Karpas-422 (cell line): ENCODE measurements at places on chromosomes 3 and 15.
A peak's percentile ranks its signal among the peaks of the same experiment; 100 is the strongest.

- peak; percentile 59 for DNase-seq
These were observed 47.7 kb downstream of the PXYLP1 start for GRCh38 chr3:141279077-141279967.

DNA sequence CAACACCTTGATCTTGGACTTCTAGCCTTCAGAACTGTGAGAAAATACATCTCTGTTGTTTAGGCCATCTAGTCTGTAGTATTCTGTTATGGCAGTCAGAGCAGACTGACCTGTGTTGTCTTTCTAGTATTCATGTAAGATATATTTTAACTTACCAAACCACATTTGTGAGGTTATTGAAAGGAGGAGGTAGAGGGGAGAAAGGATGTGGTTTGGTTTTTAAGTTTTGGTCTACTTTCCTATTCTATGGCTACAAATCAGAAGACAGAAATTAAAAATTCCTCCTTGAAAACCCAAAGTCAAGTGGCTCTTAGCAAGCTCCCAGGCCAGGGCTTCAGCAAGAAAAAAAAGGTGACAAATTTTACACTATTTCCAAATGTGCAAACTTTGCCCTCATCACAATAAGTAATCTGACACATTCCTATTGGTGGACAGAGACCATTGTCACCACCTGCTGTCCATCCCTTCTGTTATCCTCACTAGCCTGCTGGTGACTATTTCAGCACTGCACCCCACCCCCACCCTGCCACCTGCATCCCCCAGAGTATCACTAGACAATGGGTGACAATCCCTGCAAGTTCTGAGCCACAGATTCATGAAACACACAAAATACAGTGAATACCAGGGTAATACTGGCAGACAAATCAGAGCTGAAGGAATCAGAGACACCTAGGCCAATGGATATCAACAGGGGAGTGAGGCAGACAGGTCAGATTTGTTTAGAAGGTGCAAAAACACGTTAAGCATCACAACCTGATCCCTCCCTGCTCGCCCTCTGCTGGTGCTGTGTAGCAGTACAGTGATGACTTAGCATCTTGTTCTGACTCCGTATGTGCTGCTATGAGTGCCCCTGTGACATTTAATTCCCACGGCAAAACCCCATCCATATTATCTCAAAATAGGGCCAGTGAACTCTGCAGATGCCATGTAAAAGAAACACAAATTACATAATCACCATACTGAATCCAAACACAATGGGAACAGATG, 79.0 kb upstream of the DCLK3 start:
- peak; percentile 60 for DNase-seq

DNA sequence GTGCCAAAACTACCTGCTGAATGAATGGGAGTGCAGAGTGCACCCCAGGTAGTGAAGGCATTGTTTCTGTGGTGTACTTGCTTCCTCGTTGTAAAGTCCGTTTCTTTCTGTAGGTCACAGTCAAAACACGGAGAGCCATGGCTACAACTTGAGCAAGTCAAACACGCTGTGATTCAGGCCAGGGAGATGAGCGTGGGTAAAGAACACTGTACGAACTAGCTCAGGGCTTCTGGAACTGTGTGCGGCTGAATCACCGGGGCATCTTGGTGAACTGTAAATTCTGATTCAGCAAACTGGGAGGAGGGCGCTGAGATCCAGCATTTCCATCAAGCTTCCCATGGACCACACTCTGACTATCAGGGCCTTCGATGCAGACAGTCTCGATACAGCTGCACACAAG, 5.0 kb upstream of the TNK2 start:
- no peak for DNase-seq

DNA sequence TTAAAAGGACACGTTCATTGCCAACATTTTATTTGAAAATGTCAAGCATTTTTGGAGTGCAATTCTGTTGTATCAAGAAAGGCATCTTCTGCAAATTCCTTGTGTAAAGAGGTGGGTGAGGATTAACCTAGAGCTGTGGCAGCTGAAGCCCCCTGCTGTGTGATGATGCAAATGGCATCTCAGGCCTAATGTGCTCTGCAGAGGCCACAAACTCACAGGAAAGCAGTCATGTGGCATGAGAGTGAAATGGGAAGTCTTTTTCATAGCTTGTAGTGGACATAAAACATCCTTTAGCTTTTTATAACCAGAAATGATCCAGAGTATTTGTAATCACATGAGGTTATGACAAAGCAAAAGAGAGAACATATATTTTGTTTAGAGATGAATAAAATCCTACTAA, 6.4 kb downstream of the CADM2 start:
- peak; percentile 48 for DNase-seq

DNA sequence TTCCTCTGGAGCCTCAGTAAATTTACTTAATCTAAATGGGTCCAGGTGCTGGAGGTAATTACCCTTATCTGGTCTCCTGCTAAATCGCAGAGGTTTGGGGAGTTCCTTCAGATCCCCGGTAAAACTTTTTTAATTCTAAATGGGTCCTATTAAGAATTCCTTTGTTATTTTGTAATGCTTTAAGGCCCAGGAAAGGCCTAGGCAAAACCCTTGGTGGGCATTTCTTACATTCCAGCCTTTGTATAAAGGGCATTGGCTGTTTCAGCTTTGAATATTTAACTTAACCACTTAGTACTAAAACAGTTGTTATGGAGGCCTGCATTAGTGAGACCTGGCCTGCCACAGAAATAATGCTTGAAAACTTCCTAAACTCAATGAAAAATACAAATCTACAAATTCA, 14.9 kb upstream of the ZNF662 start:
- no peak for DNase-seq
